Astrocyte (in vitro differentiated cells and primary cell): ENCODE measurements at places on chromosomes 16 and 17.

- no peak for DNase-seq
These were observed 63.7 kb upstream of the BCO1 start for GRCh38 chr16:81174644-81175324.

DNA sequence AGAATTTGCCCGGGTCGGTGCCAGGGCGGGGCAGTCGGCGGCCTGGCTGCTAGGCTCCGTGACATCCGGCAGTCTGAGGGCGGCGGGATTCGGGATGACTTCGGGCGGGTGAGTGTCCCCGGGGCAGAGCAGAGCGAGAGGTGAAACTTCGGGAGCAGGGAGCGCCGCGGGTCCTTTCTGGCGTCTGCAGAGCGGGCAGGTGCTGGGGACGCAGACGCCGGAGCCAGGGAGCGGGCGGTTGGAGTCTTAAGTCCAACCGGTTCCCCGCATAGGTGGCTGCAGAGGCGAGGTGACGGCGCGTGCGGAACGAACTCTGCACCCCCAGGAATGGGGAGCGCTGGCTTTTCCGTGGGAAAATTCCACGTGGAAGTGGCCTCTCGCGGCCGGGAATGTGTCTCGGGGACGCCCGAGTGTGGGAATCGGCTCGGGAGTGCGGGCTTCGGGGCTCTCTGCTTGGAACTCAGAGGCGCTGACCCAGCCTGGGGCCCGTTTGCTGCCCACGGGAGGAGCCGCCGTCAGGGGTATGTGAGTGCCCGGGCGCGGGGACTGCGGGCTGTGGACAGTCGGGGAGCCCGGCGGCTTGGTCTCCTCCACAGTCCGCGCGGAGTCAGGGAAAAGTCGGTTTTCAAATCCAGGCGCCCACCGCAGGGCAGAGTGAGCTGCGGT lies at the start of gene B4GALNT2:
TSS of gene B4GALNT2 (plus strand) at position 71 of the 666 bp plus-strand sequence. CDS start at position 95, 24 bp downstream.
- no peak for DNase-seq

DNA sequence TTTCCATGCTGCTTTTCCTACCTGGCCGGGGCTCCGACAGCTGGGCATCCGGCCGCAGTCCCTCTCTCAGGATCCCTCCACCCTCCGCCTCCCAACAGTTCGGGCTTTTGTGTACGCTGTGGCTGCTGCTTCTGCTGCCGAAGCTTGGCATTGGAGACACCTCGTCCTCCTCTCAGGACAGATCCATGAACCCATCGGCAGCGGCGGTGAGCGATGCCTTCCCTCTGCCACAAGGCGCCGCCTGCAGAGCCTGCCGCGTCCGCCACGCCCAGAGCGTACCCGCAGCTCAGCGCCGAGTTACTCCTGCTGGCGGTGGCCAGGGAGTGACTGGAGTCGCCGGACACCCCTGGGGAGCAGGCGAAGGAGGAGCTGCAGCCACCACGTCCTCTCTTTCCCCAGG lies 2032.8 kb downstream of the TP53TG3F start:
- DNase-seq, result no peak

- DNase-seq, result peak; percentile 70
These were observed 8.3 kb upstream of the ZNF750 start for GRCh38 chr17:82848022-82848592.

DNA sequence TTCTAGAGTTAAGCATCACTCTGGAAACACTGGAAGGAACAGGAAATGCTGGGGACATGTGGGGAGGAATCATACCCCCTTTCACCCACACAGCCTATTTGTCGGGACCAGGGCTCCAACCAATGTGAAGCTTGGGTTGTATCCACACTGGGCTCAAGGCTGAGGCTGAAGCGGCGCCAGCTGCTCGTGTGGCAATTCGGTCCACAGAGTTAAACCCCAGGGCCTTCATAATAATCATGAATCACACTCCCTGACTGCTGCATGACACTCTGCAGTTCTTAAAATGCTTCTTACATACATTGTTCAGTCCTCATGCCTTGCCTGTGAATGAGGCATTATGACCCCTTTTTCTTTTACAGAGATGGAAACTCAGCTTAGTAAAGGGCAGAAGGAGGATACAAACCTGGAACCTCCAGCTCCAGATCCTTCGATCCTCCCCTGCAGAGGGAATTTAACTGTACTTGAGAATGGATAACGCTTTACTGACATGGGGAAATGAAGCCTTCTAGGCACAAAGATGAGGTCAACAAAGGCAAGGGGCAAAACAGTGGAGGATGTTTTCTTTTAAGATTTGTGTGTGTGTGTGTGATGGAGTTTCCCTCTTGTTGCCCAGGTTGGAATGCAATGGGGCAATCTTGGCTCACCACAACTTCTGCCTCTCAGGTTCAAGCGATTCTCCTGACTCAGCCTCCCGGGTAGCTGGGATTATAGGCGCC lies 72.7 kb downstream of the SOX9 start:
- DNase-seq, result peak; percentile 50

GRCh38 chr17:74968361-74968780 lies 4.2 kb downstream of the HID1 start:
- no peak for DNase-seq

GRCh38 chr16:89696670-89697128 lies 4.8 kb downstream of the SPATA2L start:
- no peak for DNase-seq

- no peak for DNase-seq
These were observed 10.0 kb upstream of the KLHL36 start for GRCh38 chr16:84638231-84638806.

DNA sequence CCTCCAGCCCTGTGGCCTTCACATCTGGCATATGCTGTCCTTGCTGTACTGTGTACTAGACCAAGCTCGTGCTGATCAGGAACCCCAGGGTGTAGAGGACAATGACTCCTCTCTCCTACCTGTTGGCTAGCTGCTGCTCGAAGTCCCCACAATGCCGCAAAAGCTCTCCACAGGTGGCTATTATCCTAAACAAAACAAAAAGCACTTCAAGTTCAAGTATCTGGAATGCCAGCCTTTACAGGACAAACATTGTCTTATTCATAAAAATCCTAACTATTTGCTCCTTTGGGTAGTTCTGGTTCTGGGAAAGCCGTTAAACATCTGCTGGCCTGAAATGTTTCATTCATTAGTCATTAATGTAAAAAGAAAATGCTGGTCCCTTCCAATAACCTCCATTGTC lies 42.8 kb downstream of the COG7 start:
- peak; percentile 38 for DNase-seq

DNA sequence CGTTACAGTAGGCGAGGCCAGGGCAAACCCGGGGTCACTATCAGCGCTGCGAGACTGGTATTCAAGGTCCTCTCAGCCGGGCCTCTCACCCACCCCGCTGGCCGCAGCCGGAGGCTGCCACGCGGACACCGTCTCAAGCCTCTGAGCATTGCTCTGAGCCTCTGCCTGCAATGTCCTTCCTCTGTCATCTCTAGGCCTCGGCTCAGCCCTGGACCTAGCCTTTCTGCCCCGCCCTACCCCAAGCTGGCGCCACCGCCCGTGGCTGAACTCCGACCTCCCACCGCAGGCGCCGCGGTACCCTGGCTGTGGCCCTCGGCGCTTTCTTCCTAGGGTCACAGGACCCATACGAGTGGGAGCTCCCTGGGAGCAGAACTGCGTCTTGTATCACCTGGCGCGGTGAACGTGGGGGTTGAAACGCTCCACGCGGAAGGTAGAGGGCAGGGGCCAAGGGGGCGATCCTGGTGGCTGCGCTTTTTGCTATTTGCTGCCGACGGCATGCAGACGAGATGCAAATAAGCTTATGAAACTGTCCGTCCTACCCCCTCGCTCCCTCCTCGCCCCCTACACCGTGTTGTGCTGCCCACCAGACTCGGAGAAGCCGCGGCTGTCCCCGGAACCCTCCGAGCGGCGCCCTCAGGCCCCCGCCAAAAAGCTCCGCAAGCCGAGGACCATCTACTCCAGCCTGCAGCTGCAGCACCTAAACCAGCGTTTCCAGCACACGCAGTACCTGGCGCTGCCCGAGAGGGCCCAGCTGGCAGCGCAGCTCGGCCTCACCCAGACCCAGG lies 3.7 kb downstream of the DLX4 start:
- no peak for DNase-seq

DNA sequence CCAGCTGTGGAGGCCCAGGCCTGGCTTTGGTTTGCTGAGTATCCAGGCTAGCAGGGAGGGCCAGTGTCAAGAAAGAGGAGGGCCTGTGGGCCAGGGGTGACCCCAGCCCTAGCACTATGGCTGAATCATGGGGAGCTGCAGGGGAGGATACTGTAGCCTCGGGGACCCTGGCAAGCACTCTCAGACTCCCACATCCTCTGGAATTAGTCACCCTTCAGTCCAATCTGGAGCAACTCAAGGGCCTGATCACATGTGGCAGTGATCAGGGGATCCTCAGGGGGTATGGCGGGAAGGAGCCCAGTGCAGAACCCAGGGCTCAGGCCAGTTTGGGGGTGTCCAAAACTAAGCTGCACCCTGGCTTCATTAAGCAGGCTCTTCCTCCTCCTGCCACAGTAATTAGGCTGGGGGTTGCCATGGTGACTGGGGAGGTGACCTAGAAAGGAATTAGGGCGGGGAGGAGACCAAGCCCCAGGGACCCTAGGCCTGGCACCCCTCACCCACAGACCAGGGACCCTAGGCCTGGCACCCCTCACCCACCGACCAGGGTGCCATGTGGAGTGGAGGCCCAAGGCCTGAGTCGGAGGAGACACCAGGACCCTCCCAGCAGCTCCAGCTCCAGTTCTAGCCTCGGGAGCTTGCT lies 5.8 kb downstream of the NLGN2 start:
- peak; percentile 30 for DNase-seq

GRCh38 chr16:55072976-55073375 lies 142.3 kb downstream of the IRX5 start:
- DNase-seq, result no peak

- no peak for DNase-seq
These were observed 130.2 kb downstream of the STXBP4 start for GRCh38 chr17:55098765-55099164.

GRCh38 chr17:32266389-32267301 lies 1.0 kb downstream of the RHBDL3 start:
- no peak for DNase-seq

DNA sequence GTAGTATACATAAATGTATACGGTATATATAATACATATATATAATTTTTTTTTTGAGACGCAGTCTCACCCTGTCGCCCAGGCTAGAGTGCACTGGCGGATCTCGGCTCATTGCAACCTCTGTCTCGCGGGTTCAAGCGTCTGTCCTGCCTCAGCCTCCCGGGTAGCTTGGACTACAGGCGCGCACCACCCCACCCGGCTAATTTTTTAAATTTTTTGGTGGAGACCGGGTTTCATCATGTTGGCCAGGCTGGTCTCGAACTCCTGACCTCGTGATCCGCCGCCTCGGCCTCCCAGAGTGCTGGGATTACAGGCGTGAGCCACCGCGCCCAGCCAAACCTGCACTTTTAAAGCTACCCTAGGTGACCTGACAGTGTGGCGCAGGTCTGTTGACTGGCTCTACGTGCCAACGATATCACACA lies 745 bp downstream of the PAM16 start:
- no peak for DNase-seq

DNA sequence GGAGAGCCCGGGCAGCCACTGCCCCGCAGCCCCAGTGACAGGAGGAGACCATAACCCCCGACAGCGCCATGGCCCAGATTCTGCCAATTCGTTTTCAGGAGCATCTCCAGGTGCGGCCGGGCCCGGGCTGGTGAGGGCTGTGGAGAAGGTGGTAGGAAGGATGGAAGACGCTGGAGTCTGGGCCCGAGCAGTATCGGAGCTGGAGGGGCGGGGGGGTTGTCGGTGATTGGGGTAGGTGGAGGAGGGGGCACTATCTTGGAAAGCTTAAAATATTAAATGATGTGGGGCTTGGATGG lies 317 bp downstream of the CLTC start:
- no peak for DNase-seq

- DNase-seq, result peak; percentile 34
These were observed 541 bp downstream of the ZNF18 start for GRCh38 chr17:11996722-11997146.

GRCh38 chr17:50768346-50768761 lies 1.0 kb upstream of the ANKRD40CL start:
- no peak for DNase-seq

DNA sequence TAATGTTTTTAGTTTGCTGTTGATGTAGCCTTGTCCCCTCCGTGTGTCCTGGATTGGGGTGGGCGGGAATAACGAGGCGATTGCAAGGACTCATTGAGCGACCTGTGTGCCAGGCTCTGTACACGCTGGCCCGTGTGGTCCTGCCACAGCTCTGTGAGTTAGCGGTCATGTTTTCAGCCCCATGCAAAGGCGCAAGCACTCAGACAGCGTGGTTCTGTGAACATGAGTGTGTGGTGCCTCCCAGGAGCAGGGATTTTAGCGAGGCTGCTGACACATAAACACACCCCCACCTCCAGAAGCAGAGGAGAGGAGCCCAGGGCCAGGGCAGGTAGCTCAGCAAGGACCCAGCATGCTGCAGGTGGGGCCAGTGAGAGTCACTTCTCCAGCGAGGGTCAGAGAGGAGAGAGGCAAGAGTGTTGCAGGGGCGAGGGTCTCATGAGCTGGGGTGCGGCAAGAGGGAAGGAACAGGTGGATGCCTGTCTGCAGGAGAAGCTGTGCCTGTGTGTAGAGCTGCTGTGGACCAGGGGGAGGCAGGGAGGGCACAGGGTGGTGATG lies 115.3 kb downstream of the OR1D5 start:
- DNase-seq, result no peak

- DNase-seq, result peak; percentile 14
These were observed 434.8 kb downstream of the SLC39A11 start for GRCh38 chr17:72657467-72658317.

GRCh38 chr16:47715442-47716083 lies 254.4 kb downstream of the PHKB start:
- DNase-seq, result peak; percentile 71

- no peak for DNase-seq
These were observed 2.0 kb downstream of the DNASE1L2 start for GRCh38 chr16:2238150-2238837.

- no peak for DNase-seq
These were observed 17.0 kb downstream of the N4BP1 start for GRCh38 chr16:48592839-48593429.

- no peak for DNase-seq
These were observed 11.9 kb downstream of the FSCN2 start for GRCh38 chr17:81539961-81540675.

GRCh38 chr16:1300664-1301476 lies 8.6 kb upstream of the UBE2I start:
- DNase-seq, result no peak

DNA sequence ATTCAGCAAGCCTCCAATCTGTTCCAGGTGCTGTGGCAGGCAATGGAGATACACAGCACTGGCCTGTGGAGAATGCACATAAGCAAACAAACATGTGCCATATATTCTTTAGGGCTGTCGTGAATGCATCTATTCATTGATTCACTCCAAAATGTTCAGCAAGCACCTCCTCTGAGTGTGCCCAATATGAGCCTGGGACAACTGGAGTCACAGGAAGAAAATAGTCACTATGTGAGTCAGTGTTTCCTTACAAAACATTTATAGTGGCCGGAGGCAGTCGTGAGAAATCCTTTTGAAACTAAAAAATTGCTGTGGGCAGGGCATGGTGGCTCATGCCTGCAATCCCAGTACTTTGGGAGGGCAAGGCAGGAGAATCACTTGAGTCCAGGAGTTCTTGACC lies 310.1 kb downstream of the CA10 start:
- DNase-seq, result no peak
